ENCODE measurements at places on chromosomes 4 and X. TPM values are rescaled to one million over a fixed set of nuclear protein-coding genes. Genes with fewer than 3 reads are reported as not detected.

FDCSP gene
- polyA plus RNA-seq, result 0.58 TPM

CLTRN gene
- 21.4 TPM for polyA plus RNA-seq

RNF212 gene
- polyA plus RNA-seq, result 17.9 TPM

ANKRD50 gene
- 47.5 TPM for polyA plus RNA-seq

NEUROG2 gene
- not detected for polyA plus RNA-seq
